ENCODE measurements at places on chromosomes 12 and 14.

DNA sequence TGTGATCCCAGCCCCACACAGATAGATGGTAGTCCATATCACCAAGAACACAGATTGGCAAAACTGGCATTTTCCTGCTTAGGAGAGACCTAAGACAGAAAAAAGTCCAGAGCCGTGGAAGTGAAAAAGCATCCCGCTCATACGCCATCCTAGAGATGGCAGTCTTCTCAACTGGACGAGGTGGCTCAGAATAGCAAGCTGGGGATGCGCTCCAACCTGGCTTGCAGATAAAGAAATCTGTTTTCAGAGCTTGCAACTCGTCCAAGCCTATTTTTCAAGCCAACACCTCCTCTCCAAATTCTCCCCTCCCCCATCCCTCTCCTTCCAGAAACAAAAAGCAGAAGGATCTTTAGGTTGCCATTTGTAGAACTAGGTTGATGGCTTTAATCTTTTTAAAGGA, 74.3 kb upstream of the OTX2 start:
- DNase-seq = no peak

GRCh38 chr12:2925322-2925995, 33.7 kb upstream of the TEAD4 start:
- no peak for DNase-seq

DNA sequence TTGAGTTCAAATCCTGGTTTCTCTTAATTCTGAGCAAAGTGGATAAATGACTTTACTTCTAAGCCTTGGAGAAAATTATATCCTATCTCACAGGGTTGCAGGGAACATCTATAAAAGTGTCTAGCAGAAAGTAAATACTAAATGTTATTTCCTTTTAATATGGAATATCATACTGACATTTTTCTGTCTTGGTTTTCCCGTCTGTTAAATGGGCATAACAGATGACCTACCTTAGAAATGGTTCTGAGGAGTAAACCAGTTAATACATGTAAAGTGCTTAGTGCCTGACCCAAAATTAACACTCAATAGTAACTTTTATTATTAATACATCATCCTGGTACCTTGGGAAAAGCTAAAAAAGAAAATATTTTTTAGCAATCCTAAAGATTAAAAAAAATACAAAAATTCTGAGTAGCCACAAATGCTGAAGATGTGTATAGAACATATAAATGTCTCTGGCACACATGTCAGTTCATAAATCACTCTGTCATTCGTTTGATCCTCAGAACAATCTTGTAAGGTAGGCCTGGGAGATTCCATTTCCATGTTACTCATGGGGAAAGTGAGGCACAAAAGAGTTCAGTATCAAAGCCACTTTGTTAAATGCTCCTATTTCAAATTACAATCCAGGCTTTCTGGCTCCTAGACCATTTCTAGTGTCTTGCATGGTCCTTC, 1.3 kb downstream of the VIPAS39 start:
- DNase-seq = no peak

- DNase-seq = peak; percentile 12
These were observed 1375.2 kb upstream of the TMEM132C start for GRCh38 chr12:126891789-126892188.

- DNase-seq = peak; percentile 35
These were observed 54.9 kb upstream of the CISTR start for GRCh38 chr12:53806721-53807120.

DNA sequence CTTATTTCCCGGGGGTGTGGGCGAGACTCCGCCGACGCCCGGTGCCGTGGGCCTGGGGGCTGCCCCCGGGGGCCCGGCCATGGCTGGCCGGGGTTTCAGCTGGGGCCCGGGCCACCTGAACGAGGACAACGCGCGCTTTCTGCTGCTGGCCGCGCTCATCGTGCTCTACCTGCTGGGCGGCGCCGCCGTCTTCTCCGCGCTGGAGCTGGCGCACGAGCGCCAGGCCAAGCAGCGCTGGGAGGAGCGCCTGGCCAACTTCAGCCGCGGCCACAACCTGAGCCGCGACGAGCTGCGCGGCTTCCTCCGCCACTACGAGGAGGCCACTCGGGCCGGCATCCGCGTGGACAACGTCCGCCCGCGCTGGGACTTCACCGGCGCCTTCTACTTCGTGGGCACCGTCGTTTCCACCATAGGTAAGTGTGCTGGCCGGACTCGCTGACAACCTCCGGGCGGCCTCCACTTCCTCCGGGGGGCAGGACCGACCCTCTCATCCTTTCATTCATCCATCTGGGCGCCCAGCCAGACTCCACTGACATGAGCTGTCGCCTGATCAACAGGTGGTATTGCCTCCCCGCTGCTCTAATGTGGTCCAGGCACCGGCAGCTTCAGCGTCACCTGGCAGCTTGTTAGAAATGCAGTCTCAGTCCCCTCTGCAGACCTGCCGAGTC, 467 bp downstream of the KCNK13 start:
- DNase-seq = no peak

DNA sequence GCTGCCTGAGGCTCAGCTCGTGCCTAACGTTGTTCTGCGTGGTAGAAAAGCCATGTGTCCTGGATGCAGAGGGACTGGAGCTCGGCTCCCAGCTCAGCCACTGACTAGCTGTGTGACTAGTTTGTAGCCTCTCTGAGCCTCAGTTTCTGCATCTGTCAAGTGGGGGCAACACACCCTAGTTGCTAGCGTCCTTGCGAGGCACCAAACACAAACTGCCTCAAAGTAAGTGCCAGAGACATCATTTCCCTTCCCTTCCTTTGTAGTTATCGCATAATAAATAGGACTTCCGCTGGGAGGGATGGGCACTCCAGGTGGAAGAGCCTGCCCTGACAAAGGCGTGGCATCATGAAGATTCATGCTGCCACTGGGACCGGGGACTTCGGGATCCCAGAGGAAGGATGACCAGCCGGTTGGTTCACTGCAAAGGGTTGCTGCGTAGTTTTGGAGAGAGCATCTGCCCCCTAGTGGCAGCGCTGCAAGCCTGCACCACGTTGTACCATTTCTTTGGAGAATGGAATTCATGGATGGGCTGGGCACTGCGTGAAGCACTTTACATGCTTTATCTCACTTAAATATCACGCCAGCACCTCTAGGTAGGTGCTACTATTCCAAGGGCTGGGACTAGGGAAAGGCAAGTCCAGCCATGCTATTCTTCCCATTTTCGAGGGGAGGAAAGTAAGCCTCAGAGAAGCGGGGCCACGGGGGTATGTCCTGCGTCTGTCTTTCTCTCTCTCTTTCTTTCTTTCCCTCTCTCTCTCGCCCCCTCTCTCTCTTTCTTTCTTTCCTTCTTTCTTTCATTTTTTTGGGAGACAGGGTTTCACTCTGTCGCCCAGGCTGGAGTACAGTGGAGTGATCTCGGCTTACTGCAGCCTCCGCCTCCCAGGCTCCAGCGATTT, 4.6 kb downstream of the CCDC197 start:
- peak; percentile 55 for DNase-seq

- DNase-seq = peak; percentile 57
These were observed 53.5 kb upstream of the RAP1B start for GRCh38 chr12:68557011-68557730.

GRCh38 chr12:64147875-64148274, 74.2 kb downstream of the KICS2 start:
- peak; percentile 29 for DNase-seq

DNA sequence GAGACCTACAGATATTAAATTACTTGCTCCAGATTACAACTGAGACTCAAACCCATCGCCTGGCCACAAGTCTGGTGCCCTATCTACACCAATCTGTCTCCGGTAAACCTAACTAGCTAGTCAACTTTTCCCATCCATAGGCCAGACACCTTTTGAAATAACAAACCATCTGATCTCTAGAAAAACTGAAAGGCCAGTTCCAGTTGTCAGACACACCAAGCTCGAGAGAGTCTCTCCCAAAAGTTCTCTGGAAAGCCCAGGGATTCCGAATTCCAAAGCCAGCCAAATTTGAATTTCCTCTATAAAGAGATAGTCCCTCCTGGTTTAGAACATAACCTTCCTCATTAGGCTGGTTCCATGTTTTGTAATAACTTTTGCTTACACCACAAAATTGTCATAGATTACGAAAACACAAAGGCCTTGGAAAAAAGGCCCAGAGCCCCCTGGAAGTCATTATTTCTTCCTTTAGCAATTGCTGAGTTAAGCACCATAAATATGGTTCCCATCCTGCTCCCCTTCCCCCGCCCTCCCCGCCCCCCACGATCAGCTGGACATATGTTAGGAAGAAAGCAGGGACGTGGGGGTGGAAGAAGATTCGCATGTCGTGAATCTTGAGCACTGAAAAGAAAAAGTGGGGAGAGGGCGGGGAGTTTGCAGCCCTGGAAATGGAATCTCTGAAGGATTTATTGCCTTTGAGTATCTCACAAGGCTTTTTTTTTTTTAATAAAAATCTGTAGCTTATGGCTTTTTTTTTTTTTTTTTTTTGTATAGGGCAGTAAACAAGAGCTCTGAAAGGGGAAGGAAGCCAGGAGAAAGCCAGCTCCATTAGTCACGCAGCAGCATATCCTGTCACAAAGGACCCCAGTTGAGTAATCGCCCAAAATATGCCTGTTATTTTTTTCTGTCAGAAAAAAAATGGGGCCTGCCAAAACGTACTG, 110.4 kb downstream of the ZFP36L1 start:
- DNase-seq = no peak

- no peak for DNase-seq
These were observed at the start of gene GZMH for GRCh38 chr14:24609655-24610344. Gene GZMH, minus strand, starts transcription at chr14:24609685. Its CDS starts 72 bp downstream, at chr14:24609613.

- DNase-seq = no peak
These were observed 356.0 kb downstream of the ADGRD1 start for GRCh38 chr12:131309700-131310099.

DNA sequence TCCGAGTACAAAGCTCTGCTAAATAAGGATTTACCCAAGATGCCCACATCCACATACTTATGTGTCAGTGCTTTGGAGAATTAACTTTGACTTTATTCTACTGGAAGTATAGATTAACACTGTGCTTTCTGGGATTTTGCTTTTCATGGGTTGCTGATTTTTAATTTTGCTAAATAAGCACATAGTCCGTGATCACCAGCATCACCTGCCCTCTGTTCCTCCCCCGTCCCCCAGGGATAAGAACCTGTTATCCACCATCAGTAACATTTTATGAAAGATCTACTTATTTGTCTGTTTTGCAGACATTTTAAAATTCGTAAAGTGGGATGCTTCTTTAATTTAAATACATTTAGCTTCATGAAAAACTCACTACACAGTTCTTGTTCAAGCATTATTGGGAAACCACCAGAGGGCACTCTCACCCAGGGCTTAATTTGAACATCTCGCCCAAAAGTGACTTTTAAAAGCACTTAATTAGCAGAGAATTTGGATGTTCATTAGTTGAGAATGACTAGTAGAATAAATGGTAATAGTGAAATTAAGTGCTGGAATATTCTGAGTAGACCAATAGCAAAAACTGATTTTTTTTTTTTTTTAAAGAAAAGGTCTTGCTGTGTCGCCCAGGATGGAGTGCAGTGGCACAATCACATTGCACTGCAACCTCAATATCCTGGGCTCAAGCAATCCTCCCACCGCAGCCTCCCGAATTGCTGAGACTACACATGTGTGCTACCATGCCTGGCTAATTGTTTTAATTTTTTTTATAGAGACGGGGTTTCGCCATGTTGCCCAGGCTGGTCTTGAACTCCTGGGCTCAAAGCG, 35.7 kb downstream of the MRPL42 start:
- peak; percentile 14 for DNase-seq

GRCh38 chr12:47995981-47996401, 8.3 kb downstream of the COL2A1 start:
- DNase-seq = no peak

GRCh38 chr12:26077915-26078702, 46.7 kb downstream of the BHLHE41 start:
- DNase-seq = no peak

DNA sequence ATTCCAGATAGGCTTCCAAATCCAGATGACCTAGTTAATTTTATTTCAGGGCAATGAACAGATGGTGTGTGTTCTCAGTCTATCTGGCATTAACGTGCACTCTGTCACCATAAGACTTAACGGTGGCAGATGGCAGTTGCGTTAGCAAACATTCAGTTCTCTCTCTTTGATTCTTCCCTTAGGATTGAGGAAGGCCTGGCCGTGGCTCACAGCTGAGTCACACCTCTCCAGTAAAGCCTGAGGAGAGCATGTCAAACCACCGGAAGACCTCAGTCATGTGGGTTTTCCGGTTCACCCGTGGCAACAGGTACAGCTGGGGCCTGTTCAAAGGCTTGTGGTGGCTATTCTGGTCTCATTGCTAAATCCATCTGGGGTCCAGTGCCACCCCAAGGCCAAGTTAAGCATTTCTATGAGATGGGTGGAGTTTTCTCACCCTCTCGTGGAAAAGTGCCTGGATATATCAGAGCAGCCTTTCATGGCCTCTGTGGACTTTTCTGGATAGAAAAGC, 545.1 kb upstream of the ATP2B1 start:
- peak; percentile 49 for DNase-seq

DNA sequence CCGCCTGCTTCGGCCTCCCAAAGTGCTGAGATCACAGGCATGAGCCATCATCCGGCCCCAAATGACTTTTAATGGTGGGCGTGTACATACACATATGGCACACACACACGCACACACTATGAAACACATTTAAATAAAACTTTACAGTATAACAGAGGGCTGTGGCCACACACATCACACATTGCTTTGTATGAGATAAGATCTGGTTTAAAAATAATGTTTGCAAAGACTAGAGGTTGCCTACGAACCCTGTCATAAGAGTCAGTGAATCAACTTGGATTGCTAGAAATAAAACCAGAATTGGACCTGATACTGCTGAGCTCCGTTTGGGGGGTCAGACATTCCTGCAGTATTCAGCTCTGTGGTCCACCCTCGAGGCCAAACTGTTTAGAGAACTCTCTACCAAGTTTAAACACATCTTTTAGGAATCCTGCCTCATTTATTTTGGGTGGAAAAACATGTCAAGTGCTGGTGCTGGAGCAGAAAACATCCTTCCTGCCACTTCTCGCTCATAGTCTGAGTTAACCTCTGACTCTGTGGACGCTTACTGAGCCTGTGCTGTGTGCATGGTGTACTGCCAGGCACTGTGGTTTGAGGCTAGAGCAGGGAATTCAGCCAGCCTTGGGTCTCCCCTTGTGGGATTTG, 47.8 kb upstream of the EML1 start:
- DNase-seq = no peak

DNA sequence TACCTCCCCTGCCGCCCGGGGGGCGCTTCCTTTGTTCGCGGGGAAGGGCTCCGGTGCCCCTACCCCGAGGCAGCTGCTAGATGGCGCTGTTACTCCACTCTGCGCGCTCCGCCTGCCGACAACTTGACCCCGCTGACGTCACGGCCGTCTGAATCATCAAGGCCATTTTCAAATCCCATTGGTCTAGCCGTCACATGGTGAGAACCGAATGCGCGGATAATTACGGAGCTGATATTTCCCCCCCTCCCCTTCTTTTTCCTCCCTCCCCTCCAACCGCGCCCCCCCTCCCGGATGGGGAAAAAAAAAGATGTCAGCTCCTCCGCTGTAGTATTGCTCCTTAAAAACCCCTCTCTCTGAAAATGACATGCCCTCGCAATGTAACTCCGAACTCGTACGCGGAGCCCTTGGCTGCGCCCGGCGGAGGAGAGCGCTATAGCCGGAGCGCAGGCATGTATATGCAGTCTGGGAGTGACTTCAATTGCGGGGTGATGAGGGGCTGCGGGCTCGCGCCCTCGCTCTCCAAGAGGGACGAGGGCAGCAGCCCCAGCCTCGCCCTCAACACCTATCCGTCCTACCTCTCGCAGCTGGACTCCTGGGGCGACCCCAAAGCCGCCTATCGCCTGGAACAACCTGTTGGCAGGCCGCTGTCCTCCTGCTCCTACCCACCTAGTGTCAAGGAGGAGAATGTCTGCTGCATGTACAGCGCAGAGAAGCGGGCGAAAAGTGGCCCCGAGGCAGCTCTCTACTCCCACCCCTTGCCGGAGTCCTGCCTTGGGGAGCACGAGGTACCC, at the start of gene HOXC10:
TSS of gene HOXC10 (plus strand) at position 246 of the 791 bp plus-strand sequence. CDS start at position 360, 114 bp downstream.
- peak; percentile 92 for DNase-seq

GRCh38 chr14:102620413-102620812, 28.0 kb downstream of the RCOR1 start:
- DNase-seq = no peak
